ENCODE measurements at places on chromosomes 1 and 21. TPM values are rescaled to one million over a fixed set of nuclear protein-coding genes. Genes with fewer than 3 reads are reported as not detected.

DNA sequence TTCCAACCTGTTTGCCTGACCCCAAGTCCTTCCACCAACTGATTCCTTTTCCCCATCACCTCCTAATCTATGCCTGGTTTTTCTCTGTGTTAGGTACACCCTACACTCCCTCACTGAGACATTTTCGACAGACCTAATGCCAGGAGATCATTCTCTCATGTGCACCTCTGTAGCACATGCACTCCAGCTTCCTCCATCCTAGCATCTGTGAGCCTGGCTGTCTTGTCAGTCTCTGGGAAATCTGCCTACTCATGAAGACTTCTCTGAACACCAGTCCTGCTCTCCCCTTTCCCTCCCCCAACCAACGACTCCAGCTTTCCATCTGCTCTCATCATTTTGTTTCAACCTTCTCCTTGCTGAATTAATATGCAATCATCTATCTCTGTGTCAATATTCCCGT, 987 bp downstream of the MED8 start:
- no peak for DNase-seq

MYCL gene
- 13.7 TPM for total RNA-seq

BSND gene
- not detected for total RNA-seq

DNA sequence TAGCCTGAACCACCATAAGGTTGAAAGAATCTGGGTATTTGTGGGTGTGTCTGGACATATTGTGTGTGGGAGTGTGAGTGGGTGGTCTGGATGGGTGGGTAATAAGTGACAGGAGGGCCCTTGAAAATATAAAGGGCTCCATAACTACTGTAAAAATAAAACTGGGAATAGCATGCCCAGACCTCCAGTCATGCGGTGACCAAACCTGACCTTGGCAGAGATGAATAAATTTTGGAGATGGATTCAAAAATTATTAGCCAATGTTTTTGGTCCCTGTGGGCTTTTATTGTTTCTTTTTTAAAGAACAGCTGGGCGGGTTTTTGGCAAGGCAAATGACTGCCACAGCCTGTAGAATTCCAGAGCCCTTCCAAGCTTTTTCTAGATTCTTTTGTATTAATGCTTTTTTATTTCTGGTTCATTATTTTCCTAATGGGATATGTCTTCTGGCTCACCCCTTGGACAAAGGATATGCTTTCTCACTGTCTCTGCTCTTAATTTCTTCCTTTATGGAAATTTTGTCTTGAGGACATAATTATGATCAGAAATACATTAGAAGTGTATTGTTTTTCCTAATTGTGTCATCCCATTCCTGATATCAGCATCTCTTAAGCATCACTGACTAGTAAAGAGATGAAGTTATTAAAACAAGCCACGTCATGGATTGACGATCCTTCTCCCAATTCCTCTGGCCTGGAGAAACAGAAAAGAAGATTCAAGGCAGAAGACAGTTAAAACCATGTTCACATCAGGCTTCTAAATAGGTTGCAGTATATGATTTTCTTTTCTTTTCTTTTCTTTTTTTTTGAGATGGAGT, 69.5 kb downstream of the NTMT2 start:
- no peak for DNase-seq

DNA sequence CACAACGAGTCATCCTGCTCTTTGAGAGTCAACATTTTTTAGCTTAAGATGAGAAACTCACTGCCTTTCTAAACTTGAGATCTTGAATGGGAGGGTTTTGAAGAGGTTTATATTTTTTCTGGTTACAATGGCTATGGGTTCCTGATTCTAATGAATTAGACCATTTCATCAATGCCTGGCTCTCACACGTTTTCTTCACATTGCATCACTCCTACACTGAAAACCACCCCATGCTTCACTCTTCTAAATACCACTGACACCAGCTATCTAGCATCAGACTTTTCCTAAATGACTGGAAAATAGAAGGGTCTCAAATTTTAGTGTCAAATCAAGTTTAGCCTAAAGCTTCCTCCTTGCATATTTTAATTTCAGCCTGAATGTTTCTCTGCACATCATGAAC, 606.1 kb upstream of the USP24 start:
- DNase-seq, result no peak

GRCh38 chr1:41380979-41381691, 19.9 kb downstream of the FOXO6 start:
- DNase-seq, result no peak

DNA sequence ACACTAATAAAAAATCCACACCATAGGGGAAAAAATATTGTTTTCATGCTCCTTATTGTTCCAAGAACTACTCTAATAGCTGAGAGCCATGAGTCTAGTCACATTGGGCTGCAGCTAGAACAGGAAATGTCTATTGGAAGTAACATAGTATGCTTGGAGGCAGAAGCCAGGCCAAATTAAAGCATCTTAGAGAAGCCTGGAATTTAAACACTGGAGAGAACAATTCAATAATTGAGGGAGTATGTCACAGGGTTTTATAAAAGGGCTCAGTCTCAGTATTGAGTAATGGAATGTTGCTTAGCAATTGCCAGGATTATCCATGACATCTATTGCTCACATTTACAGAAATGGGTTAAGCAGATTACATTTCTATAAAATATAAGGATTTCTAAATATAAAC, 471.3 kb downstream of the LMO4 start:
- no peak for DNase-seq

DNA sequence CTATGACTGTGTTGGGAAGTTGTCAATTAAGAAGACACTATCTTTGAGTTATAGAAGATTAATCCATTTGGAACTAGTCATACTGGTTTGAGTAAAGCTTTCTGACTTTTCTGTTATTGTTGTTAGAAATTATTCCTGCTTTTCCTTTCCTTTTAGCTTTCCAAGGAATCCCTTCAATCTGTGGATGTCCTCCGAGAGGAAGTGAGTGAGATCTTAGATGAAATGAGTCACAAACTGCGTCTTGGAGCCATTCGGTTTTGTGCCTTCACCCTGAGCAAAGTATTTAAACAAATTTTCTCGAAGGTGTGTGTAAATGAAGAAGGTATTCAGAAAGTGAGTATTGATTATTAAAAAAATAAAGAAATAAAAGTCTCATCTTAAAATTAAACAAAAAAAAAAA, 19.3 kb downstream of the GNPAT start:
- DNase-seq, result no peak

DNA sequence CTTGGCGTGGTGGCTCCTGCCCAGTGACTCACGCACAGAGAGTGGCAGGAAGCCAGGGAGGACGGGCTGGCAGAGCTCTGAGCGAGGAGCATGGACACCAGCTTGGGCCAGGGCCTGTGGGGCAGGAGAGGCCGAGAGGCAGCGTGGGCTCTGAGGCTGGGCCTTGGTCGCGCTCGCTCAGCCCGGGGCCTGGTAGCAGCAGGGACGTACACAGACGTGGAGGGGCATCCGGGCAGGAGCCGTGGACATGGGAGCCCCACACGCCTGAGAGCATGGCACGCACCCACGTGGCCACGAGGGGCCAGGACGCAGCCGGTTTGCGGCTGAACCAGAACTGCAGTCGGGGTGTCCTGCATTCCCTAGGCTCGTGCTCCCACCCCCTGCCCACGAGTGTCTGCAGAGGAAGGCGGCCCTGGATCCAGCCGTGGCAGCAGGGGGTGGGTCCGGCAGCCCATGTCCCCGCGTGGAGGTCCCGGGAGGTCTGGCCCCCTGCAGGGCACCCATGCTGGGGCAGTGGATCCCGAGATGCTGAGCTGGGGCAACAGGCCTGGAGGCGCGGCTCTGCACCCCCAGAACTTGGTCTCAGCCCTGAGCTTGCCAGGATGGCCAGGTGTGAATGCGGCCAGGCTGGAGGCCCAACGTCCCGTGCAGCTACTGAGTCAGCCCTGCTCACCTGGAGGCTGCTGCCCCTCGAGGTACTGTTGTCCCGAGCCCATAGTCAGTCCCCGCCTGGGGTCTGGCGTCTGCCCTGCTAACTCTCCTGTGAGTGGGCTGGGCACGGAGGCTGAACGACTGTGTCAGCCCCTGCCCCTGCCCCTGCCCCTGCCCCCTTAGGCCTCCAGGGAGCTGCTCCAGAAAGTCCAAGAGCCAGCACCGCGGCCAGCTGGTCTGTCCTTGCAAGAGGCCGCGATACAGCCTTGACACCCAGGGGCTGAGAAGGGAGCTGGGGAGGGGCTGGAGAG, 61.6 kb downstream of the SLX9 start:
- peak; percentile 31 for DNase-seq

GRCh38 chr1:151988405-151988923, 5.2 kb downstream of the S100A10 start:
- DNase-seq, result no peak

SHE gene
- total RNA-seq, result 3.4 TPM

DNA sequence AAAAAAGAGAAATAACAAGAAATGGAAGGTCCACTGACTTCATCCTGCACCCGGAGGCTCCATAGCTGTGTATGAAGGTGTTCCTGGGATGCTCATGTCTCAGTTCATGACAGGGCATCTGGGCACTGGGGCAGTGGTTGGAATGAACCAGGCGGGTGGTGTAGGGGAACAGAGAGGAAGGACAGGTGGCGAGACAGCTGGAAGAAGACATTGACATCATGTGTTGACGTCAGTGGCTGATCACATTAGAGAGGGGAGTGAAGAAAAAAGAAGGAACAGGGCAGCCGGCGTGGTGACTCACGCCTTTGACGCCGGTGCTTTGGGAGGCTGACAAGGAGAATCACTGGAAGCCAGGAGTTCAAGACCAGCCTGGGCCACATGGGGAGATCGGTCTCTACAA, 50.1 kb downstream of the HUNK start:
- peak; percentile 2 for DNase-seq

- DNase-seq, result no peak
Measured at GRCh38 chr1:164589961-164590507, 31.1 kb downstream of the PBX1 start.

DNA sequence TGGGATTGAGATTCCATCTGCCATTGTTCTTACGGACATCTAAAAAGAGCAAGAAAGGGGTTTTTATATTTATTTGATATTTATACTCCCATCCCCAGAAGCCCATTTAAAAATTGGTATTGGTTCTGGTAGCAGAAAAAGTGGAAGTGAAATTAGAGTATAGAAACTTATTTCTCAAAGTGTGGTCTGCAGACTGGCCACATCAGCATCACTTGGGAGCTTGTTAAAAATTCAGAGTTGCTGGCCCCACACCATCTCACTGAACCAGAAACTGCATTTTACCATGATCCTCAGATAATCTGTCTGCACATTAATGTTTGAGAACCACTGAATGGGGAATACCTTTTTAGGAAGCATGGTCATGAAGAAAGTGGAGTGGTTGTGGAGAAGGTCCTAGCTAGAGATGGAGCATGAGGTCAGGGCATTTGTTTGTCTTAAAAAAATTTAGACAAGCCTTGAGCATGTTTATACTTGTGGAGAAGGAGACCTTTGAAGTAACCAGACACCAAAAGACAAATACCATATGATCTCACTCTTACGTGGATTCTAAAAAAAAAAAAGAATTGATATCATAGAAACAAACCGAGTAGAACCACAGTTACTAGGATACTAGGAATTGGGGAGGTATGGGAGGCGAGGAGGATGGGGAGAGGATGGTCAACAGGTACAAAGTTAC, 116.3 kb downstream of the ST6GALNAC3 start:
- DNase-seq, result no peak

LAD1 gene
- 191 TPM for total RNA-seq

HOOK1 gene
- 62.5 TPM for total RNA-seq

FAM110D gene
- 1.0 TPM for total RNA-seq

- no peak for DNase-seq
Measured at GRCh38 chr1:180842491-180843275, 70.0 kb upstream of the KIAA1614 start.

DNA sequence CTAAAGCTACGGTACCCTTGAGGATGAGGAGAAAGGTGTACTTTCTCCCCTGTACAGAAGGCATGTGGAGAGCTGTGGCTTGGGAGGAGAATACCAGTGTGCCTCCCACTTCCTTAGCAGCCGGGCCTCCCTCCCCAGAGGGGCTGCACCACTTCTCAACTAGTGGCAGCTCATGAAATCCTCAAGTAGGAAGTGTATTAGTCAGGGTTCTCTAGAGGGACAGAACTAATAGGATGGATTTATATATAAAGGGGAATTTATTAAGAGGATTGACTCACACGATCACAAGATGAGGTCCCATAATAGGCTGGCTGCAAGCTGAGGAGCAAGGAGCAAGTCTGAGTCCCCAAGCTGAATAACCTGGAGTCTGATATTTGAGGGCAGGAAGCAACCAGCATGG, 53.1 kb upstream of the PPP2R5A start:
- no peak for DNase-seq

OR2T11 gene
- not detected for total RNA-seq

GRCh38 chr21:28268685-28269084, 724.0 kb downstream of the LTN1 start:
- DNase-seq, result no peak

SPRR2D gene
- total RNA-seq, result not detected
